ENCODE measurements at places on chromosomes 4 and X.
A peak's percentile ranks its signal among the peaks of the same experiment; 100 is the strongest.

- peak; percentile 59 for DNase-seq
These were observed 37.9 kb downstream of the RAB40AL start for GRCh38 chrX:102975016-102975415.

DNA sequence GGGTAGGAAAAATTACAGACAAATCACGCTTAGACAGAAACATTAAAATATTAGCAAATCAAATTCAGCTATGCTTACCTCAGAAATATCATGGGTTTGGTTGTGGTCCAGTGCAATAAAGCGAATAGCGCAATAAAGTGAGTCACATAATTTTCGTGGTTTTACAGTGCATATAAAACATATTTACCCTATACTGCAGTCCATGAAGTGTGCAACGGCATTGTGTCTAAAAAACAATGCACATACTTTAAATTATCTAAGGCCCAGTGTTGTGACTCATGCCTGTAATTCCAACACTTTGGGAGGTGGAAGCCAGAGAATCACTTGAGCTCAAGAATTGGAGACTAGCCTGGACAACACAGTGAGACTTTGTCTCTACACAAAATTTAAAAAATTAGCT lies 195.7 kb upstream of the IL1RAPL1 start:
- peak; percentile 34 for DNase-seq

DNA sequence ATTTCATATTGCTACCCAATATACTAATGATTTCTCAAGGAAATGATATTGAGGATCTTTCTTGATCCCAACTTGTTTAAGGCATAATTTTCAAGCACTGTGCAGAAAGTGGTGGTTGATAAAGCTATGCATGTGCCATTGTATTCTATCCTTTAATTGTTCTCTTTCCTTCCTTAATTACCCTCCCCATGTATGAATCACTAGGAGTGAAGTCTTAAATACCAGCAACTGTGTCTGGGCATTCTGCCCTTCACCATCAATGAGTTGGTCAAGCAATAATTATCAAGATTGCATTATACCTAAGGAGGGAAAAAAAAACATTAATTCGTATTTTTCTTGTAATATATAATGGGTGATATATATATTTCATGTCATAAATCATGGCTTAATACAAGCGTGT lies 111.8 kb upstream of the FRMPD4 start:
- DNase-seq, result no peak

- peak; percentile 55 for DNase-seq
These were observed 120.0 kb upstream of the GLRA2 start for GRCh38 chrX:14409341-14409740.

GRCh38 chrX:1124531-1124930 lies 87.9 kb downstream of the CRLF2 start:
- no peak for DNase-seq

DNA sequence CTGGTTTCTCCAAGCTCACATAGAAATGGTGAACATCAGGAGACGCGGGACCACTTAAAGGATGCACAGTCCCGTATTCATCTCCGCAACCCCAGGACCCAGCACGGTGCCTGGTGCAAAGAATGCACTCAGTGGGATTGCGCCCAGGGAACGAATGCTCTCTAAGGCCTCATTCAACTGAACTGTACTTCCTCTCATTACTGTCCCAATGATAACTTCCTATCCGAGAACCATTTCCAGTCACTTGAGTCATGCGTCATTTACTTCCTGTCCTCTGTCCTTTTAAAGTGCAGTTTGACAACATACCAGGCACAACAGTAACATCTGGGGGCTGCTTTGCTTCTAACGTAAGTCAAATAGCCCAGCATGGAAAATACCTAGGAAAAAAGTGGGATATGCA lies 75.7 kb downstream of the RBM47 start:
- no peak for DNase-seq

- DNase-seq, result no peak
These were observed 73.5 kb downstream of the MSN start for GRCh38 chrX:65740909-65741308.

- no peak for DNase-seq
These were observed 1913.7 kb downstream of the STIM2 start for GRCh38 chr4:28774344-28774743.

GRCh38 chr4:150578745-150579501 lies 3.0 kb upstream of the MAB21L2 start:
- DNase-seq, result peak; percentile 66

DNA sequence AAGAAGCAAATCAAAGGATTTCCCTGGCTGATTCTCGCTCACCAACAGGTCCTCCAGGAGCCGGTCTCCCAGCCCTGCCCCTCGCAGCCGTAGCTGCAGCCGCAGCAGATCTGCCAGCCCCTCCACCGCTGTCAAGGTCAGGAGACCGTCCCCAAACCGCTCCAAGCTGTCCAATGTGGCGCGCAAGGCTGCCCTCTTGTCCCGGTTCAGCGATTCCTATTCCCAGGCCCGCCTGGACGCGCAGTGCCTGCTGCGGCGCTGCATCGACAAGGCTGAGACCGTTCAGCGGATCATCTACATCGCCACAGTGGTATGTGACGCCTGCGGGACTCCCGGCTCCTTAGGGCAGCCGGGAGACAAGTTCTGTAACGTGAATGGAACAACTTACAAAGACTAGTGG lies 25.6 kb downstream of the SPATA18 start:
- no peak for DNase-seq

- DNase-seq, result peak; percentile 36
These were observed 136.0 kb upstream of the STX18 start for GRCh38 chr4:4677556-4678522.

DNA sequence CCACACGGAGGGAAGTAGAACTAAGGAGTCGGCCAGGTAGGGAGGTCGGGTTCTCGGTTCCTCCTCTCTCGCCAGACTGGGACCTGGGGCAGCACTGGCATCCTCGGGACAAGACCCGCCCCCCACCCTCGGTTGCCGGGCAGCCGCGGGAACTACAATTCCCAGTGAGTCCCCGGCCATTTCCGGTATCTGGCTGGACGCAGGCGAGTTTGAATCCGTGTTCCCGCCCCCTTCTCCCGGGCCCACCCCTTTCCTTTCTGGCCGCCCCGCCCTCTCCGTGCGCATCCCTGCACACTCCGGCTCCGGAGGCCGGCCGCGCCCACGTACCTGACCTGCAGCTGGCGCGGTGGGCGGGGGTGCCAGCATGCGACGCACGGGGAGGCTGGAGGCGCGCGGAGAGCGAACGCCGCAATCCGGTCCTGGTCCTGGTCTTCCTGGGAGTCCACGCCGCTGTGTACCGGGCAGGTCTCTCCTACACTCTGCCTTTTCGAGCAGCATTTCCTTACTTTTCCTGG lies 10.2 kb upstream of the DLG3 start:
- DNase-seq, result peak; percentile 76

GRCh38 chr4:986428-986878 lies 391 bp upstream of the IDUA start:
- no peak for DNase-seq

DNA sequence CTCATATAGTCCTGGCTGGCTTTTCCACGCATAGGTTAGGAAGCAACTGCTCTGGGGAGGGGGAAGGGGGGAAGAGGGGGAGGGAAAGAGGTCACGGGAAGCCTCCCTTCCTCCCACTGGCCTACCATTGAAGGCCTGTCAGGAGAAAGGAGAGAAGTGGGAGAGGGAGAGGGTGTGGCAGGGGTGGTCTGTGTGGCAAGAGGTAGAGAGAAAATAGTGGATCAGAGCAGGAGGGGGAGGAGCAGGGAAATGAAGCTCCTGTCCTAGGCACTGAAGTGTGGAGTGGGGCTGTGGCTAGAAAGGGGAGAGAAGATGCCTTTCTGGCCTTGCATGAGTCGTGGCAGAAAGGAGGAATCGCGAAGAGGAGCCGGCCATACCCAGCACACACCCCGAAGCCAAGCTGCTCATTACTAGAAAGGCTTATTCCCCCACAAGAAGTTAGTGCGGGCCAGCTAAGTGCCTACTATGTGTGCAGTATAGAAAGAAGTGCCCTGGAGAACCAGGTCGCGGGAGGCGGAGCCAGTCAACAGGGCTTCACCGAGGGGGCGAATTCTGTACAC lies 1.1 kb upstream of the TMEM164 start:
- no peak for DNase-seq

DNA sequence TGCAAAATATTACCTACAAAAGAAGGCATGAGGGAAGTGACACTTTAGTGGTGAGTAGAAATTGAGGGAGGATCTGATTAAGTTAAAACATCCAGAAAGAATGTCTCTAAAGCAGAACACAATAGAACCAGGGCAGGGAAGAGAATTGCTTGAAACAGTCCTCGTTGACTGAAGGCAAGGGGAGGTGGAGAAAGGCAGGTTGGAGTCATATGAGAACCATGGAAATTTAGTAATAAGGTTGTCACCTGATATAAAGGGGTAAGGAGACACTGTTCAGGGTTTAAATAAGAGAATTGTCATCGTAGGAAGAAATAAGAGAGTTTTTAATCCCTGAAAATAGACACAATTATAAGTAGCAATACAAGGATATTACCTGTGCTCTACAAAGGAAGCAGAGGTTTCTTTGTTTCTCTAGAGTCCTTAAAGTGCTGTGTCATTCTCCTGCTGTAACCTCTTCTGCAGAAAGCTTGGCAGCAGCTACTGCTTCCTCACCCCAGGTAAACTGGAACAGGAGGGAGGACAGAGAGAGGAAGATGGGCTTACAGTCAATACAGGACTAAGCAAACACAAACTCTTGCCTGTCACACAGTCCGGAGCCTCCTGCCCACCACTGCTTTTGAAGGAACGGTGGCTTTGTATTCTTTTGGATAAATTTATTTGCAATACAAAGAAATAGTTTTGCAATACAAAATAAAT lies 258.4 kb downstream of the PPARGC1A start:
- DNase-seq, result no peak

GRCh38 chr4:149751174-149751573 lies 64.5 kb downstream of the IQCM start:
- no peak for DNase-seq

- DNase-seq, result no peak
These were observed 41.8 kb upstream of the HS3ST1 start for GRCh38 chr4:11470438-11471045.

DNA sequence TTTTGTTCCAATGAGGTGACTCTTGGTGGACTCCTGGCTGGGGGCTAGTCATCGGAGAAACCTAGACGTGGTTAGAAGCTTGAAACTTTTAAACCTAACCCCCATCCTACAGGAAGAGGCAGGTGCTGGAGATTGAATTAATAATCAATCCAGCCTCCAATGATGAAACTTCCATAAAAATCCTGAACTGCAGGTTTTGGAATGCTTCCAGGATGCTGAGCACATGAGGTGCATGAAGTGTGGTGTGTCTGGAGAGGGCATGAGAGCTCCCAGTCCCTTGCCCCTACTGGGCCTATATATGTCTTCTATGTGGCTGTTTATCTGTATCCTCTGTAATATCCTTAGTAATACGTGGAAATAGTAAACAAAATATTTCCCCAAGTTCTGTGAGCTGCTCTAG lies 90.7 kb upstream of the PDHA2 start:
- no peak for DNase-seq

DNA sequence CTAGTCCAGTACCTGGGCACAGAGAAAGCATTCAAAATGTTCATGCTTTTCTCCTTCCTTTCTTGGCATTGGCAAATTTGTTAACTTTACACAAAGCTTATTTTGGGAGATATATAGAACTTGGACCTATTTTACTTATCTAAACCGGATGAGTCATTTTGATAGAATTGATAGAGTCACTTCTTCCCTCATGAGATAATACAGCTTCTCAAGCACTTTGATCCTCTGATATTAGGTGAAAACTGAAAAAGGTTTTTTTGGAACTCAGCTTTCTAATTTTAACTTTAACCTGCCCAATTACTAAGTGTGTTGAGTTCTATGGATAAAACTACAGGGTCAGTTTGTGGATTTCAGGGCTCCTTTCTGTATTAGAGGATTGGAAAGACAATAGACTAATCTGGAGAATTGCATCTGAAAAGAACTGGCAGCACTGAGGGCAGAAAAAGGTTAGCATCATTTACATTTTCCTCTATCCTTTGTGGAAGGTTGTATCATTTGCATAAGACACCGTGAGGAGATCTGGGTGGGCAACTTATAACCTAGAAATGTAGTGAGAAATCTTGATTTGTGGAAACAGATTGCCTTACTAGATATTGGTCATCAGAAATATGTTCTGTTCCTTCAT lies 2.4 kb downstream of the WDR44 start:
- no peak for DNase-seq

- no peak for DNase-seq
These were observed 51.3 kb downstream of the SMAD1 start for GRCh38 chr4:145533001-145533400.

GRCh38 chr4:10619855-10620254 lies 64.7 kb downstream of the CLNK start:
- DNase-seq, result no peak

DNA sequence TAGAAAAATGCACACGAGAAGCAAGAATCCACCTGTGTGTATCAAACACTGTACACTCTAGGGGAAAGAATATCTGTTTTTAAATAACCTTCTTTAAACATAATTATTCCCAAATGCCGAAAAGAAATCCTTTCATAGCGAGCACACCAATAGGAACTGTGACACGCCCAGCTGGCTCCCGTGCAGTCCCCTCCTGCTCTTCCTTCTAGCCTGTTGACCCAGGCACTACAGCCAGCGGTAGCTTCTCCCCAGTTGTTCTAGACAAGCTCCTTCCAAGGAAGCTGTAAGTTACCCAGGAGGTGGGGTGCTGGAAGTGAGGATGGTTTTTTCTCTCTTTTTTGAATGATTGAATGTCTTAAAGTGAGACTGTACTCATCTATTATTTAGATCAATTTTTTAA lies 19.5 kb upstream of the NOCT start:
- DNase-seq, result no peak

DNA sequence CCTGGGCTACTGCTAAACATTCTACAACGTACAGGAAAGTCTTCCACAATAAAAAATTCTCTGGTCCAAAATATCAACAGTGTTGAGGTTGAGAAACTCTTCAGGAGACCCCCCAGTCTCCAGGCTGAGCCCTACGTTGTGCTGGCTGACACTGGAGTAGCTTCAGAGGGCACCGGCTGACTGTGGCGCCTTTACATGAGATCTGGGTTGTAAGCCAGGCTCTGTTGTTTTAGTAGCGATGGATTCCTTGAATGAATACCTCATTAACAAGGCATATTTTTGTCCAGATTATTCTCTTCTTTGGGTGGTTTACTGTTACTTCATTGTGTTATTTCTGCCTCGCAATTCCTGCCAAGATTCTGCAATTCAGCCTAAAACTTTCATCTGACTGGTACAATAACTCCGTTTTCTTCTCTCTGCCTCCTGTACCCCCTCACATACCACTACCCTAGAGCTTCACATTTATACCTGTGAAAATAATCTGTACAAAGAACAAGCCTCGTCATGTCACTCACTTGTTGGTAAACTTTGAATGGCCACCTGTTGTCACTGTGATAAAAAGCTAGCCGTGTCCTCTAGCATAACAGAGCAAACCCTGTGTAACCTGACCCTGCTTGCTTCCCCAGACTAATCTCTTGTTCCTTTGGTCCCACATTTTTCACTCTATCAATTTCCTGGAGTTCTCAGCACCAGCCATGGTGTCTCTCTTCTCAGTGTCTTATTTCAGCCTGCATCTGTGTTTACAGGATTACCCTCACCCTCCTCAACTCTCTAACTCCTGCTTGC lies 1476.1 kb upstream of the TENM3 start:
- DNase-seq, result peak; percentile 21

- DNase-seq, result no peak
These were observed 30.8 kb upstream of the FMR1NB start for GRCh38 chrX:147950352-147950751.
